ENCODE measurements at places on chromosomes 6 and 20.

DNA sequence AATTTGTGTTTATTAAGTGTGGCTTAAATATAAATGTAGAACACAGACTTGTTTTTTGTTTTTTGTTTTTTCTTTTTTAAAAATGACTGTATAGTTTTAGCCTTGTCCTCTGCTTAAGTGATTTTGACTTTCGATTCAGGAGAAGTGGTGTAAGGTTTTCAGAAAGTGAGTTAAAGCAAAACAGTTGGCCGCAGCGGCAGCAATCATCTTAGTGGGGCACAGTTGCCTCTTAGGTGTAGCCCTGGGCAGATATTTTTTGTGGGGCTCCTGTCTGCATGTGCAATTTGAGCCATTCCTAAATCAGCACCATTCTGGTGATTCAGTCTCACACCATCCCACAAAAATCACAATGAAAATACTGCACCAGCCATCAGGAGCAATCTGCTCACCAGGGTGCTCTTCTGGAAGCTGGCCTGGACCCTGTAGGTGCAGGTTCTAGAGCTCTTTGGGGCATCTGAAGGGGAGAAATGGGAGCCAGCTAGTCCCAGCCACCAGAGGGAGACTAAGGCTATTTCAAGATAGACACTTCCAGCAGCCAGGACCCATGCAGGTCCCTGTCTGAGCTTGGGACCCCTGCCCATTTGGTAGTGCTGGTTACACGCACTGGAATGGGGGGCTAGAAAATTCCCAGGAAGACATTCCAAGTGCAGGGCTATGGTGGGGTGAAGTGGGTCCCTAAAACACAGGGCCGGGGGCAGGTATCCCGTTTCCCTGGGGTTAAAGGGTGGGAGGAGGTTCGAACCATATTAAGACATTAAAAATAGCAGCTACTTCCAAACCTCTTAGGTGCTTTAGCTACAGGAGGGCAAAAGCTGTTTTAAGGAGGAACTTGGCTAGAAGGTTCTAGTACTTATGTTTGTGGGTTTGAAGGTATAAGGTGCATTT, 156.6 kb downstream of the NFATC2 start:
- DNase-seq, result no peak

DNA sequence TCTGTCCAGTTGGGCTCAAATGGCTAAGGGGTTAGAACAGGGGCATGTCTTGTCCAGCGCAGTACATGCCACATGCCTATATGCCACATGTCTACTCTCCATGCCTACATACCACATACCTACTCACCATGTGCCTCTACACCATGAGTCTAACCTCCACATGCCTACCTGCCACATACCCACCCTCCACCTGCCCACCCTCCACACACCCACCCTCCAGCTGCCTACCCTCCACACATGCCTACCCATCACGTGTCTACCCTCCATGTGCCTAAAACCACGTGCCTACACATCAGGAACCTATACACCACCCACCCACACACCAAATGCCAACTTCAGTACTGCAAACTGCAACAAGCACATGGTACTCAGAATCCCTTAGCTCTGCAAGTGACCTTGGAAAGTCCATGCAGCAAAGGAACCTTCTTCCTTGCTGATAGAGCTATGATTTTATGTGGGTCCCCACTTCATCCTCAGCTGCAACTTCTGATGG, 113.0 kb upstream of the CST7 start:
- DNase-seq, result no peak

DNA sequence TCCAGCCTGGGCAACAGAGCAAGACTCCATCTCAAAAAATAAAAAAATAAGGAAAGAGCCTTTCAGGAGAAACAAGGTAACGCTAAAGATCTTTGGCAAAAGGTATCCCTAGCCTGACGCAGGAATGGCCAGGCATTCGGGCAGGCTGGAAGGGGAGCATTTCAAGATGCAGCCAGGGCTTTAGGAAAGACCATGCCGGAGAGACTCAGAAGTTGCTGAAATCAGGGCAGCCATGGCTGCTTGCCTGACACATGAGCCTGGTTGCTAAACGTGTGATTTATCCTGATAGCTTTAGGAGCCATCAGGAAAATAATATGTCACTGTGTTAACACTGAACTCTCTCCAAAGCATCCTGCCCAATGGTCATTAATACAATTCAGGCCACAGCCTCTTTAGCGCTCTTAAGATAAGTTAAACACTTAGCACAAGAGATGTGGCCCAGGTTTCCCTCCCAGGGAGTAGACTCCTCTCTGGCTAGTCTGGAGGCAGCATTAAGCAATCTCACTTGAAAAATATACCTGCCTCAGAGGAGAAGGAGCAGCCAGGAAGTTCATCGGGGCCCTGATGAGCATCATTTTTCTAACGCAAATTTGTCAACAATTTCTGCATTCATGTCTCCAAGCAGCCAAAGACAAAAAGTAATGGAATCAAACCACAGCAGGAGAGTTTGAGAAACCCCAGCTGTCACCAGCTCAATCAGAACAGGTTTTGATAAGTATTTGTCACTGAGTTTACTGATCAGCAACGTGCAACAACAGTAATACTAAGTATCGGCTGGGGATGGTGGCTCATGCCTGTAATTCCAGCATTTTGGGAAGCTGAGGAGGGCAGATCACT, 200.0 kb downstream of the ZMYND8 start:
- DNase-seq, result no peak

DNA sequence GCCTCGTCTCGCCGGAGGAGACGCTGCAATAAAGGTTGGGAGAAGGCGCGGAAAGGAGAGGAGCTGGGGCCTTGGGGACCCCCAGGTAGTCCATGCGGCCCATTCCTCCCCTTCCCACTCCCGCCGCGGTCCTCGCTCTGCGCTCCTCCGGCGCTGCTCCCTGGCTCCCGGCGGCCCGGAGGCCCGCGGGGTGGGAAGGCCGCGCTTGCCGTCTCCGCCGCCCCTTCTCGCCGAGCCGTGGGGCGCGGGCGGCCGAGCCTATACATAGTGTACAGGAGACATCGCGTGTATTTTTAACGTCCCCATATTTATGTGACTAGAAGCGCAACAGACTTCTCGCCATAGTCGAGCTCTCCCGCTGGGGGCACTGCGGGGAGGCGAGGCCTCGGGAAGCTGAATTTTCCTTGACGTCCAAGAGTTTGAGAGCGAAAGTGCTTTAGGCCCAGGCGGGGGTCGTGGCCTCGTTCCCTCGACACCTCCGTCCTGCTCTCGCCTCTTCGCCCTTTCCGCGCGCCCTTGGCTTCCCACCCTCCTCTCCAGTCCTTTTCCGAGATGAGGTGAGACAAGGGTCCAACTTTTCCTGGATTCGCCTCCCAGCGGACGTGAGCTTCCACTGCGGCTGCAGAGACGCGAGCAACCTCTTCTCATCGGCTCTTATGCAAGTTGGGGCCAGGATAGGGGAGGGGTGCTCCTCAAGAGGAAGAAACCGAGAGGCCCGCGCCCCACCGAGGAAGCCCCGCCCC, 29.0 kb downstream of the SLC12A5 start:
- peak; percentile 35 for DNase-seq

- DNase-seq, result no peak
Observed at GRCh38 chr6:159487636-159488035, 205.4 kb downstream of the SOD2 start.

- DNase-seq, result no peak
Observed at GRCh38 chr20:46226602-46227001, 81.7 kb downstream of the CDH22 start.

GRCh38 chr6:2968600-2969135, 2.7 kb downstream of the SERPINB6 start:
- DNase-seq, result no peak
